ENCODE measurements at places on chromosomes 1 and 21. TPM values are rescaled to one million over a fixed set of nuclear protein-coding genes. Genes with fewer than 3 reads are reported as not detected.

UBL4B gene
- 7.5 TPM for total RNA-seq

LRRC8B gene
- total RNA-seq: 5.5 TPM

KRTAP27-1 gene
- total RNA-seq: not detected

SMIM1 gene
- 2.7 TPM for total RNA-seq

XCL2 gene
- not detected for total RNA-seq

RSPH1 gene
- total RNA-seq: not detected

FASLG gene
- total RNA-seq: not detected

TIAM1 gene
- total RNA-seq: 16.5 TPM

EDARADD gene
- total RNA-seq: 0.49 TPM

APCS gene
- not detected for total RNA-seq

OR2AK2 gene
- total RNA-seq: not detected

WNT9A gene
- total RNA-seq: 4.9 TPM

CITED4 gene
- 1.7 TPM for total RNA-seq

SELP gene
- total RNA-seq: not detected

HRNR gene
- total RNA-seq: not detected

KRTAP22-1 gene
- total RNA-seq: not detected

ANKRD45 gene
- total RNA-seq: 0.16 TPM

TMCO2 gene
- total RNA-seq: not detected

PLPPR4 gene
- 8.8 TPM for total RNA-seq

CRABP2 gene
- total RNA-seq: 158 TPM

AQP10 gene
- not detected for total RNA-seq

KCNH1 gene
- total RNA-seq: 6.3 TPM

ZNF683 gene
- total RNA-seq: not detected

FCER1G gene
- 0.97 TPM for total RNA-seq

CCDC30 gene
- total RNA-seq: 1.3 TPM

GSTM2 gene
- total RNA-seq: 31.9 TPM

CXADR gene
- 0.49 TPM for total RNA-seq

SPRR2E gene
- not detected for total RNA-seq

CNTN2 gene
- total RNA-seq: not detected

ERVH48-1 gene
- total RNA-seq: not detected

SLC37A1 gene
- 0.65 TPM for total RNA-seq

AGT gene
- total RNA-seq: 7.8 TPM

SEC16B gene
- 4.0 TPM for total RNA-seq

PPFIA4 gene
- total RNA-seq: 14.5 TPM
